ENCODE measurements at places on chromosomes 4 and X.
A peak's percentile ranks its signal among the peaks of the same experiment; 100 is the strongest.

DNA sequence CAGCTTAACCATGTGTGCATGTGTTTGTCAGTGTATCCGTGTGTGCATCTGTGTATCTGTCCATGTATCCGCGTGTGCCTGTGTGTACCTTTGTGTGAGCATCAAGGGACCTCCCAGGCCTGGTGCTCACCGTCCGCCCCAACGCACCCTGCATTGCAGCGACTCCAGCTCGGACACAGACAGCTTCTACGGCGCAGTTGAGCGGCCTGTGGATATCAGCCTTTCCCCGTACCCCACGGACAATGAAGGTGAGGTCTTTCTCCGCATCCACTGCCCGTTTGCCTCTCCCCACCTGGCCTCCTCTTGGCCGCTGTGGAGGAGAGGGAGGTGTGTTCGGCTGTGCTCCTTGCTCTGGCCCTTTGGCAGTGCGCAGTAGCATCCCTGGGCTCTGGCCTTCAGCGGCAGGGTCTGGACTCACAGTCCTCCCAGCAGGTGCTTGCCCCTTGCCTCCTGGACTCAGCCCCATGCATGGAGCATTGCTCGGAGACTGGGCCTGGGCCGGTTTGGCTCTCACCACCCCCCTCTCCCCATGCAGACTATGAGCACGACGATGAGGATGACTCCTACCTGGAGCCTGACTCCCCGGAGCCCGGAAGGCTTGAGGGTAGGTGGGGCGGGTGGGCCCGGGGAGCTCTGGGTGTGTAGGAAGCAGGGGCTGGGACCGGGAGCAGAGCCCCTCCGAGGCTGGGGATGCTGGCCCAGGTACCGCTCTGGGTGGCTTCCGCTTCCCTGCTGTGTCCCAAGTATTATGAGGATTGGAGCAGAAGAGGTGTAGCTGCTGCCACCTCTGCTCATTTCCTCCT, 16.4 kb upstream of the ADD1 start:
- no peak for DNase-seq

DNA sequence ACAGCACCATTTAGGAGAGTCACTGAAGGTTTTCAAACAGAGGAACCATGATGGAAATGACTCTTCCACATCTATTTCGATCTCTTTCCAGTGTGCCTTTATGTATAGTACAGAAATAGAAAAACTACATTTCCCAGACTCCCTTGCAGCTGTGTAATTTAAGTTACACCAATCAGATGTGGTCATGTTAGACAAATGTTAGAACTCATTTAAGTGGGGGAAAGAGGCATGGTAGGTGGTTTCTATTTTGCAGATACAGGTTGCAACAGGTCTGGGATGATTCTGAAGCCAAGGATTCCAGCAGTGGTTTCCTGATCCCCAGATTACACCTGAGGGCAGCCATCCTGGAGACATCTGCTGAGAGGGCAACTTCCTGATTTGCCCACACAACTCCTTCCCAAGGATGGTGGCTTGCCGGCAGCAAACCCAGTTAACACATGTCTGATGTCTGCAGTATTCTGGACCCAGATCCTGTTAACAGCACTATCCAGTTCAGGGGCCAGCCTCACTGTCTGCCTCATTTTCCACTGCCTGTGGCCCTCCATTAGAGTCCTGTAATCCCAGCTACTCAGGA, 38.7 kb upstream of the PDK3 start:
- no peak for DNase-seq

DNA sequence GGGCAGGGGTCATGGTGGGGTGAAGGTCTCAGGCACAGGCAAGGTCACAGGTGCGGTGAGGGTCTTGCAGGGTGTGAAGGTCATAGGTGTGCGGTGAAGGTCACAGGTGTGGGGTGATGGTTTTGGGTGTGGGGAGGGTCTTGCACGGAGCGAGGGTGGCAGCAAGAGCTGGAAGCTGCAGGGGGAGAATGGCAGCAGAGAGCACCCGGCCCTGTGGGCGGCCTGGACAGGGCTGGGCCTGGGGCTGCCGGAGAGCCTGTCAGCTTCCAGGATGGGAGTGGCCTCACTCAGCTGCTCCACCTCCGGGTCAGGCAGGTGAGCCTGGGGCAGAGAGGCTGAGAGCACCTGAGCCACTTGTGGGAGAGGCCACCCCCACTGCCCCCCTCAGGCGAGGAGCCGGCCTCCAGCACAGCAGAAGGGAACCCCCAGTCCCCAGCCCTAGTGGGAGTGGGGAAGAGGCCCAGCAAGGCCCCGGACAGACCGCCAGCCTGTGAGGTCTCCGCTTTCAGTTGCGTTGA, 1.5 kb downstream of the MSANTD1 start:
- DNase-seq: no peak

DNA sequence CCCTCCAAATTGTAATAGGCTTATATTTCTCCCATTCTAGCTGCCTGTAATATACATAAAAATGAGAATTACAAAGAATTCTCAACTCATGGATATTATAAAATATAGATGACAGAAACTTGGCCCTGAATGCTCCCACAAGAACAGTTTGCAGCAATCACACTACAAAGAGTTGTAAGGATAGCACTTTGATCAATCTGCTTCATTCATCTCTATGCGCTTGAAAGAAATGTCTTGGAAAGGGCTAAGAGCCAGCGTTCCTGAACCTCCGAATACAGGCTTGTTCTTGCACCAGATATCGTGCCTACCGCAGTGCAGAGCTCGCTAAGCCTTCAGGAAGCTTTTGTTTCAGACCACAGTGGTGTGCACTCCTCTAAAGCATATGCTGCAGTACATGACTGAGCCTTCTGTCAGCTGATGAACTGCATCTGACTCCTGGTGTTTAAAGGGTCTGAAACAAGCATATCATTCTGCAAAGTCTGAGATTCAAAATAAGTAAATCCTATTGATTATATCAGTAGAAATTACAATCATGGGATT, 417.6 kb upstream of the ZFP42 start:
- no peak for DNase-seq

DNA sequence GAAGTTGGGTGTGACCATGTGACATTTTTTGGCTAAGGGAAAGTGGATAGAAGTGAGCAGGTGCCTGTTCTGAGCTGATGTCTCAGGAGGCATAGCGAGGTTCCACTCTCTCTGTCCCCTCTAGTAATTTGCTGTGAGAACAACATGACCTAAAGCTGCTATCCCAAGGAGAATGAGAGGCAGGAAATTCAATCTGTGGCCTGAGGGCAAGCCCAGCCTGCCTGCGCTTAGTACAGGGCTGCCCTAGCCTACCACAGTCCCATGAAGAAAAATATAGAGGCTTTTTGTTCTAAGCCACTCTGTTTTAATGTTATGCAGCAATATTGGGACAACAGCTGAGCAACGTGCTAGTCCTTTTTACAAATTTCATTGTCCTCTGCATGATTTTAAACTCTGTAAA, 193.1 kb downstream of the LDB2 start:
- DNase-seq: no peak

DNA sequence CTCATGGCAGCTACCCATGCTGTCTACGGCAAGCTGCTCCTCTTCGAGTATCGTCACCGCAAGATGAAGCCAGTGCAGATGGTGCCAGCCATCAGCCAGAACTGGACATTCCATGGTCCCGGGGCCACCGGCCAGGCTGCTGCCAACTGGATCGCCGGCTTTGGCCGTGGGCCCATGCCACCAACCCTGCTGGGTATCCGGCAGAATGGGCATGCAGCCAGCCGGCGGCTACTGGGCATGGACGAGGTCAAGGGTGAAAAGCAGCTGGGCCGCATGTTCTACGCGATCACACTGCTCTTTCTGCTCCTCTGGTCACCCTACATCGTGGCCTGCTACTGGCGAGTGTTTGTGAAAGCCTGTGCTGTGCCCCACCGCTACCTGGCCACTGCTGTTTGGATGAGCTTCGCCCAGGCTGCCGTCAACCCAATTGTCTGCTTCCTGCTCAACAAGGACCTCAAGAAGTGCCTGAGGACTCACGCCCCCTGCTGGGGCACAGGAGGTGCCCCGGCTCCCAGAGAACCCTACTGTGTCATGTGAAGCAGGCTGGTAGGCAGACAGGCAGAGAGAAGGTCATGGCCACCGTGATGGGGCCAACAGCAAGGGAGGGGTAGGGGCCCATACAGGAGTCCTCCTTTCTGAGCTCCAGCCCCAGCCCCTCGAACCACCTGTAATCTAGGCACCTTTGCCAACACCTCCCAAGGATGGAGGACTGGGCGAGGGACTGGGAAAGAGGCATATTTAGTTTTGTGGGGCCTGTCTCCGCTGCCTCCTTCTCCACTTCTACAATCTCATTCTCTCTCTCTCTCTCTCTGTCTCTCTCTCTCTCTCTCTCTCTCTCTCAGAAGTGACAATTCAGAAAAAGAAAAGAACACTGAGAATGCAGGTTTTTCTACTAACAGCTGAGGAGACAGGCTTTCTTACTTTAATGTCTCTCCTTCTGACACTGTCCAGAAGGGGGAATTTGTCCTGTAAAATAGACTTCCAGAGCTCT, 4.7 kb upstream of the TSPYL2 start:
- no peak for DNase-seq

DNA sequence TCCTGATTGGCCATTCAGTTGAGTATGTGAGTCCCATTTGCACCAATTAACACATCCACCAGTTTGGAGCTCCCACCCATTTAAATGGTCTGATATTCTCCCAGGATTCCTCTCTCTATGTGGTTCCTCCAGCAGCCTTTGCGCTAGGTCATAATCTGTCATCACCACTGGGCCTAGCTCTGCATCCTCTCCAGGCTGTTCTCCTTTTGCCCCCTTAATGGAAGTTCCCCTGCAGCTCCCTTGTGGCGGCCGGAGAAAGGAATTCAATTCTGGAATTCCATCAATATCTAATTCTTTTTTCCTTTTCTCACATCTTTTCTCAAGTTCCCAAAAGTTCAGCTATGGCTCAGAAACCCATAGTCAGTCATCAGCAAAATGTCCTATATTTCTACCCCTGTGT, 2184.4 kb upstream of the AGA start:
- DNase-seq: no peak

- no peak for DNase-seq
Observed at GRCh38 chr4:153401501-153401900, 57.0 kb downstream of the MND1 start.

DNA sequence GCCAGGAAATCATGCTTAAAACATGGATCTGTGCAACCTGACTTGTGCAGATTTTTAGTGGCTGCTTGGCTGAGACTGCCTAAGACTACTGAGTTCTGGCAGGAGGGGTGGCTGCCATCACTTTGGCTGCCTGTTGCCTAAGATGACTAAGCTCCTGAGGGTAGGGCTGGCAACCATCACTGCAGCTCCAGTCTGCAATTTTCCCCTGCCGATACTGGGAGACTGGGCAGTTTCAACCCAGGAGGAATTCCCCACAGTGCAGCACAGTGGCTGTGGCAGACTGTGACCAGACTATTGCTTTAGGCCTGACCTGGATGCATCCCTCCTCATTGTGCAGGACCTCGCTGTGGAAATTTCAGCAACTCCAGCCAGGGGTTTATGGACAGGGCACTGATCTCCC, 544.9 kb downstream of the ANKRD50 start:
- DNase-seq: no peak

DNA sequence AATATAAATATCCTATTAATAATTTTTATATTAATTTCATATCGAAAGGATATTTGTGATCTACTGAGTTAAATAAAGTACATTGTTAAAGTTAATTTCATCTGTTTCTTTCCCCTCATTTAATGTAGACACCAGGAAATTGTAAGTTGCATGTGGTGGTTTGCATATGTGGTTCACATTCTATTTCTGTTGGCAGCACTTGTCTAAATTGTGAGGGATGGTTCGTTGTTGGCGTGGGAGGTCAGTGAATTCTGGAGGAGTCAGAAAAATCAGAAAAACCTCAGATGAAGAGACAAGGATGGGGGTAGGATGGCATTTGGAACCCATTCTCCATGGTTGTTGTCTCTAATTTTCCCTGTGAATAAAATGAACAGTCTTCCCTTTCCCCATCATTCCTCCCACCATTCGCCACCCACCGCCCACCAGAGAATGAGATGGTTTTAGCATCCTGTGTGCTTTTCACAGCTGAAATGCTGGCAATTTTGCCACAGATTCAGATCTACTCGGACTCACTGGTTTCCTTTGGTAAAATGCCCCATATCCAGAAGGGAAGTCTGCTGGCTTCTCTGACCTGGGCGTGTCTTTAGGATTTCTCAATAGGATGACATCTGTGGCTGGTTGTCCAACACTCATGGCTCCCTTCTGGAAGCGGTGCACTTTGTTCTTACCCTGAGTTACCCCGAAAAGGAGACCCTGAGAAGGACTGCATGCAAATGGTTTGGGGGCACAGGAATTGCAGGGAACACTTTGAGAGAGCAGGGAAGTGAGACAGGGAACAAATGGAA, 52.3 kb downstream of the LGI2 start:
- DNase-seq: no peak

DNA sequence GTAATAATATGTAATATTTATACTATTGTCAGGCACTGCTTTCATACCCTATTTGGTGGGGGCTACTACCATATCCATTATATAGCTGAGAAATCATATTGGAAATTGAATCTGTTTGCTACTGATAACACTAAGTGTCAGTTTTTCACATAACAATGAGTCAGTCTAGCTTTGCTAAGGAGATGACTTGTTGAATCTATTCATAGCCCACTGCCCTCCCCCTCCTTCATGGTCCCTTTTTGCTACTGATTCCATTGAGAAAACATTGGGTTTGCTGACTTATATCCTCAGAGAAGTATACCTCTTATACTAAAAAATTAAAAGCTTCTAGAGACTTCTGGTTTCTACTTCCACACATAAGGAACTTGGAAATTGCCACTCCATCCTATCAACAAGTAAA, 1898.4 kb downstream of the STIM2 start:
- no peak for DNase-seq

- no peak for DNase-seq
Observed at GRCh38 chrX:3451571-3451970, 105.1 kb upstream of the MXRA5 start.

GRCh38 chr4:48863728-48864127, 32.8 kb downstream of the OCIAD1 start:
- no peak for DNase-seq

DNA sequence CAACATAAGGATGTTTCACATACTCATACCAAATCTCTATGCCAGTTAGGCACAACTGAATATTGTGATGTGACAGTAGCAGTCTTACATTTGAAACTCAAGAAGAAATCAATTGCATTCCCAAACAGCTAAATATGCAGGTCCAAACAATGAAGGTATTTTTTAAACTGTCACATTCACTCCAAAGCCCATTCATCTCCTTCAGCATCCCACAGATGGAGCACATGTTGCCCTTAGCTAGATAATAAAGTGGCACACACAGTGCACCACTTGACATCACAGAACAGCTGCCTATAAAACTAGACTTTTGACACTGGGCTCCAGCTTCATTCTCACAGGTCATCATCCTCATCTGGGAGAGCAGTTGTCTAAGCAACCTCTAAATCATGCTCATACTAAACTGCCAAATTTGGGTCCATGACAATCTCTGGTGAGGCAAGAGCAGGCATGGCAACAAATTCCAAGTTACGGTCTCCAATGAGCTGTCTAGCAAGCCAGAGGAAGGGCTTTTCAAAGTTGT, 26.2 kb upstream of the ARHGEF6 start:
- no peak for DNase-seq

DNA sequence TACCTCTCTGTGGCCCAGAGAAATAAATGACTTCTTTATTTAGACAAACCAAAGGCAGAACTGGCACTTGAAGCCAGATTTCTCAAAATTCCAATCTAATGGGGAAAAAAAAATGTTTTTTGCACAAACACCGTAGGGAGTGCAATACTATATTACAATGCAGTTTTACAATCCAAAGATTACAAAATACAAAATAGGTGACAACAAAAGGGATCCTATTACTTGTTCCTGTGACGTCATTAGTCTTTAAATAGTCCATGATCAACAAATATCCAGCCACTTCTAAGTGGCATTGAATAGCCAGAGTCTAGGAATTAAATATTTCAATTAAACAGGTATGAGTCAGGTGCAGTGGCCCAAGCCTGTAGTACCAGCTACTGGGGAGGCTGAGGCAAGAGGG, 3.0 kb upstream of the APBB2 start:
- no peak for DNase-seq

GRCh38 chrX:154457491-154458115, 478 bp upstream of the PLXNA3 start:
- peak; percentile 58 for DNase-seq

Measured in GM19239 (cell line).